NCI-H82 (cell line): ENCODE measurements at places on chromosomes 11 and 22.
A peak's percentile ranks its signal among the peaks of the same experiment; 100 is the strongest.

- no peak for DNase-seq
These were observed 11.6 kb downstream of the GRIK4 start for GRCh38 chr11:120523196-120523595.

GRCh38 chr11:20026629-20027555, 133.4 kb downstream of the DBX1 start:
- DNase-seq: no peak

- DNase-seq: no peak
These were observed 104.3 kb downstream of the TMEM135 start for GRCh38 chr11:87141980-87142514.

DNA sequence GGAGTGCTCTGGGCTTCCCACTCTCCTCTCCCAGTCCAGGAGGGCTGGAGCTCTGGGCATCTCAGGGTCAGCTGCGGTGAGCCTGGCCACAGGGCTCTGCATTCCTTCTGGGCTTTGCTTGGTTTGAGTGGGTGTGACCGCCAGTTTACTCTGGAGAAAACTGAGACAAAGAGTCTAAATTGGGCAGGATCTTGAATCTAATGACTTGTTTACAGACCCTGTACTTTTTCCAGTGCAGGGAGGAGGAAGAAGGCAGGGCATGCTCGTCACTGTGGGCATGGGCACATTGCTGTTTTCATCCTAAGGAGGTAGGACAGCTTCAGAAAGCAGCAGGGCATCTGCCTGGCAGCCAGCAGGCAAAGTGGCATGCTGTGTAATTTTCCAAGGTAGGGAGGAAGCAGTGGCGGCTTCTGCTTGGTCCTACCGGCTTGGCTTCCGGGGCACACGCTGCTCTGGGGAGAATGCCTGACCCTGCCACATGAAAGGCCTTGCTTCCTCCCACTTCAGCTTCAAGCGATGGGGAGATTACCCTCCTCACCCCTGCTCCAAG, 22.9 kb downstream of the FLI1 start:
- no peak for DNase-seq

GRCh38 chr11:109785714-109786113, 307.5 kb upstream of the ZC3H12C start:
- DNase-seq: no peak

- no peak for DNase-seq
These were observed 5.7 kb upstream of the APOBEC3A start for GRCh38 chr22:38951734-38952133.

GRCh38 chr11:17179970-17180369, 27.8 kb downstream of the PIK3C2A start:
- no peak for DNase-seq

DNA sequence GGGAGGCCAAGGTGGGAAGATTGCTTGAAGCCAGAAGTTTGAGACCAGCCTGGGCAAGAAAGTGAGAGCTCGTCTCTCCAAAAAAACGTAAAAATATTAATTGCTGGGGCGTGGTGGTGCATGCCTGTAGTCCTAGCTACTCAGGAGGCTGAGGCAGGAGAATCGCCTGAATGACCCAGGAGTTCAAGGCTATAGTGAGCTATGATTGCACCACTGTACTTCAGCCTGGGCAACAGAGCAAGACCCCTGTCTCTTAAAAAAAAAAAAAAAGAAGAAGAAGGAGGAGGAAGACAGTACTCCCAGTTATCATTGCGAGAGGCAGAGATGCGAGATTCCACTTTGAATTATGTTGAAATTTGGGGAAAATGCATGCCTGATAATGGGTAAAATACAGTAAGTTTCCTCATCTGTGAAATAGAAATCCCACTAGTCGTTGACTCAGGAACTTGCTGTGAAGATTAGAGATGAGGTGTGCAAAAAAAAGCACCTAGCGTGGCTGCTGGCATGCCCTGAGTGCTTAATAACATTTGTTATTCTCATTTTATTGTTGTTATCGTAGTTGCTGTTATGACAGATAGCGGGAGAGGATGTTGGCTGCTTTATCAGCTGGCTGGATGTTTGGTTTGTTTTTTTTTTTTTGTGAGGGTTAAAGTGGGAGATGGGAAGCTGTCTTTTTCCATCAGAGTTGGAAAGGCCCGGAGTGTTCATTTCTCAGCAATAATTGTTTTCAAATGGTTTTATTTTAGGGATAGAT, 33.4 kb downstream of the BCR start:
- DNase-seq: no peak

DNA sequence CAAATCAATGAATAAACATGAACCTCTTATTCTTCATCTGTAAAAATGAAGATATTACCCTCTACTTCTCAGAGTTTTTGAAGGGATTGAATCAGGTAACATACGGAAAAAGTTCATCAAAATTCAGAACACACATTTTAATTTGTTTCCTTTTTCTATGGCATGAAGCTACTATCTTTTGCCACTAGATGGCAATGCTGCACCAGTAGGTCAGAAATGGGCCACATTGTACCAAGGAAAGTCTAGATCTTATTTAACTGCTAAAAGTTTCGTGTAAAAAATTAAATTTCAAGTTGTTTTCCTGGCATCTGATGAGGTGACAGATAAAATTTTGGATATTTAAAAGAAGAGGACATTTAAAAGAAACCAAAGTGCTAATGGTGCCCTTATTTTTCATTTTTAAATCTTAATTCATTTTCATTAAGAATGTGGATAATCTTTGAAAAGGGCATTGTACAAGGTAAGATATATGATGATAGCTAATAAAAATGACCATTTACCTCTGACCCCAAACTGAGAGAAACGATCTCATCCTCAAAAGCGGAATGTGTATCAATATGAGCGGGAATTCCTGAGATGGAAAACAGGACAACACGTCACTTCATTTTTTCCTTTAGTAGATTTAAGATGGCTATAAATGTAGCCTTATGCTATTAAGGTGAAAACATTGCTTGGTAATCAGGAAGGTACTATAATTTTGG, 16.1 kb downstream of the ALKBH8 start:
- DNase-seq: peak; percentile 34

GRCh38 chr11:64009710-64010109, 23.5 kb downstream of the OTUB1 start:
- DNase-seq: no peak

- DNase-seq: no peak
These were observed 138.4 kb upstream of the CADM1 start for GRCh38 chr11:115642660-115643059.

- DNase-seq: no peak
These were observed 117.8 kb downstream of the NAT10 start for GRCh38 chr11:34223021-34223813.

- no peak for DNase-seq
These were observed 61.8 kb upstream of the ADA2 start for GRCh38 chr22:17281026-17281425.

DNA sequence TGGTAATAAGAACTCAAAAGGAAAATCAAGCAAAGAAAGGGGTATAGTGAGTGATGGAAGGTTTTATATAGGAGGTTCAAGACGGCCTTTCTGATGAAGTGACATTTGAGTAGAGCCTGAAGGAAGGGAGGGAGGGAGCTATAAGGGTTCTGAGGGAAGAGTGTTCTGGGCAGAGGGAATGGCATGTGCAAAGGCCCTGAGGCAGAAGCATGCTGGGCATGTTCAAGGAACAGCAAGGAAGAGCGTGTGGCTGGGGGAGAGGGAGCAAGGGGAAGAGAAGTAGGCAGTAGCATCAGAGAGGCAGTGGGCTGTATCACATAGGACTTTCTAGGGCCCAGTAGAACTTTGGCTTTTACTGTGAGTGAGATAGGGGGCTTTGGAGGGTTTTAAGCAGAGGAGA, 108.9 kb upstream of the NAV2 start:
- no peak for DNase-seq

DNA sequence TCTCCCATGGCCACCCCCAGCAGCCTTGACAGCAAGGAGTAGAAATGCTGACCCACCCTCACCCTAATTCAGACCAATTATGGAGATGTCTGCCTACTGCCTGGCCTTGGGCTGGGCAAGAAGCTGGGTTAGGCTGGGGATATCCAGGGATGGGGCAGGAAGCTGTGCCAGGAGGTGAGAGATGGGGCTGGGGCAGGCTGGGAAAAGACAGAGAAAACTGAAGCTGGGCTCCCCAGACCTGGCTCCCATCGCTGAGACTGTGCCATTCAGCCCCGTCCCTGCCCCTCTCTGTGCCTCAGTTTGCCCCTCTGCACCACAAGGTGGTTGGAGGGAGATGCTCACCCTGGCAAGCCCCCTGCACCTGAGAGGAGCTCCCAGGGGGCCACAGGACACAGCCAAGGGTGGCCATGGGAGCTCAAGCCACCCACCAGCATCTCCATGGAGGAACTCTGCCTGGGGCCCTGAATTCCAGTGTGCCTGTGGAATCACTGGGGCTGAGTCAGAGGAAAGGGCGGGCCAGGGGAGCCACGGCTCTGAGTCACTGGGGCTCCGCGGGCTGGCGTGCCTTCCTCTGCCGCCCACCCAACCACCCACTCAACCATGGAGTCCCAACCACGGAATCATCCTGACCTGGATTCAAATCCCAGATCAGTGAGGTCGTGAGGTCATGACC, 6.0 kb upstream of the CARD10 start:
- no peak for DNase-seq

- DNase-seq: no peak
These were observed 93.1 kb upstream of the ZC3H12C start for GRCh38 chr11:110000031-110000502.

DNA sequence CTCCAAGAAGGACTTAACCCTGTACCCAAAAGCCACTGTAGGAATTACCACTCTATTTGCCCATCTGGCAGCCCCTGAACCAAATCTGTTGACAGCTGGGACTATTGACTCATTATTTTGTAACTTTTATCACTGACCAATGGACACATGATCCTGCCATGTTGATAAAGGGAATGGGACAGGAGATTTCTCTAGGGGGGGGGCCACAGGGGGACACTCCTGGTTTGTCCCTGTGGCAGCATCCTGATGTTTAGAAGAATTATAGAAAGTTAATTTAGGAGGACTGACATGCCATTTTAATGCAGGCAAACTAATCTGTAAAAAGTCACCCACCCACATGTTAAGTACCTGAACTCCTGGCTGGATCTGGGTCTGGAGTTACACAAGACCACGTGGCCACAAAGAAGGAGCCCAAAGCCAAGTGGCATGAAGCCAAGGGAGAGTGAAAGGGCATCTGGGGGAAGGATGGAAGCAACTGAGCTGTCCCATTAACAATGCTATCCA, 558.1 kb downstream of the ETS1 start:
- DNase-seq: peak; percentile 18

DNA sequence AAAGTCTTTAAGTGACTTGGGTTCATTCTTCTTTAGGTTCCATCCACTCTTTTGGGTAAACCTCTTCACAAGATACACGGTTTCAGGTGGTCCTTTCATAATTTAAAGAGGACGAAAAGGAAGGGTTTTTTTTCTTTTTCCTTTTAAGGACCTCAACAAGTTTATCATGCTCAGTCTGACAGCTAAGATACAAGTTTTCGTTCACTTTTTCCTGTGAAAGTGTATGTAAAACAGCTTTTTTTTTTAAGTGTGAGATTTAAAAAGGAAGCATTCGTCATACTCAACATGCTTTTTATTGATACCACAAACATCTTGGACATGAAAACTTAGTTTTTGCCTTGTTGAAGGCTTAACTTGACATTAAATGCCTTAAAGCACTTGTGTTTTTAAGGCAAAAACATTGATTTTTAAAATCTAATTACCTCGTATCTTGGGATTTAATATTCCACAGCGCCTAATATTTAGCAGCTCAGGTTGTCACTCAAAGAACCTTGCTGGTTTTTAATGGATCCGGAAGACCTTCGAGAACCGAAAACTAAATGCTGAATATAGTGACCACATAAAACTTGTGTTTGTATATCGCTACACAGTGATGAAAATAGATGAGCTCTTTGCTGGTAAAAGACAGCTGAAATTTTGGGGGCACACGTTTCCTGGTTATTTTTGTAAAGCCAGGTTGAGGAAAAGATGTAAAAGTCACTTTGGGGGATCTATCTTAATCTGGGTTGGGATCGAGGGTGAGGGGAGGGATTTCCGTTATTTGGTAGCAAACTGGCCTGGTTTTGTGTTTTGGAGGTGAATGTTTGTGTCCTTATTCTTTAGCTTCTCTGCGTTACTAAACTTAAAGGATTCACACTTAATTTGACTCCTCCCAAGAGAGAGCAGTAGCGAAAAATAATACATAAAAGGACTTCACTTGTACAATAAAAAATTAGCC, 2.3 kb downstream of the PCF11 start:
- DNase-seq: no peak

GRCh38 chr11:125390946-125391345, 105.1 kb downstream of the FEZ1 start:
- no peak for DNase-seq

DNA sequence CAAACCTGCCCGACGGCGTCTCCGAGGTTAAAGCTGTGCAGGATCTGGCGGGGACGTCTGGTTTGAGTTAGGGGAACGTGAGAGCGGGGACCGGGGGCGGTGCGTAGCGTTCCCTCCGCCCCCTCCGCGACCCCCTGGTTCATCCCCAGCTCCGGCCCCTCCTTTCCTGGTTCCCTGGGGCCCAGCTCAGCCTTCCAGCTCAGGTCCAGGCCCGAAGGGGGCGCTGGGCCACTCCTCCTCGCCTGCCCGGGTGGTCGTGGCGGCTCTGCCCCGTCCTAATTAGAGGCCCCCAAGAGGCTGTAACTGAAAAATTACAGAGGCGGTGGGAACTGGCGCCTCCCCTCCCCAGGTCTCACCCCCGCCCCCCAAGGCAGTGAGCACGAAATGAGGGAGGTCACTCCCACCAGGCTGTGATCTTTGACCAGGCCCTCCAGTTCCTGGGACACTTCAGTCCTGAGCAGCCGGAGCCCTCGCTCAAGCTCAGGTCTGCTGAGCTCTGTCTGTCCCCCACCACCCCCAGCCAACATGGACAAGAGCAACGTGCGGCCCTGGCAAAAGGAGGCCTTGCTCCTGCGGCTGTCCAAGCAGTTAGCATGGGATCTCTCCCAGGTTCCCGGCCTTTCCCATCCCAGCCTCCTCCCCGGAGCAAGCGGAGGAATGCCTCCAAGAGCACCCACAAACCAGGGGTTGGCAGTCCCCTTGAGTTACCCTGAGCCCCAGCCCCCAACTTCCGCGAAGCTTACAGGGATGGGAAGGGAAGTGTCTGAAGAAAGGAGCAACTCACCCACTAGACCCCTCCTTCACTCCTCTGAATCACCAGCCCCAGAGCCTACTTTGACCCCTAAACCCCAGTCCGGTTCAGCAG, 3.3 kb downstream of the CD248 start:
- DNase-seq: peak; percentile 76

DNA sequence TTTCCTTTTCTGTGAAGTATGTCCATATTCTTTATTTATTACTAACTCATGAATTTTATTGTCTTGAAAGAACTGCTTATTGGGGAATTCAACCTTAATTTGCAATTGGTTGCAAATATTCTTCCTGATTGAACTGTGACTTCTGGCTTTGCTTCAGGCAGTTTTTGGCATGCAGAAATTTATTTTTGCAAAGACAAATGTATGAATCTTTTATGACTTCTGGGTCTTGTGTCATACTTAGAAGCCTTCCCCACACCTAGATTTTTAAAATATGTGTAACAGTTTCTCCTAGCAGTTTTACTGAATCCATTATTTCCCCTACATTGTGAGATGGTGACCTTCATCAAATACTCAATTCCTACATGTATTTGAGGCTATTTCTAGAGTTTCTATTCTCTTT, 12.3 kb downstream of the MRE11 start:
- no peak for DNase-seq

GRCh38 chr22:28601915-28602314, 77.7 kb downstream of the TTC28 start:
- no peak for DNase-seq
